Activated T-helper 2 cell treated with anti-CD3 and anti-CD28 coated beads, Interferon-gamma antibody, Interleukin-2, Interleukin-4, amounts not matched to agents 10 μg/mL and 5 μg/mL and 100 μg/mL, durations not matched to agents 14 hours and 24 hours and 36 hours (primary cell): ENCODE measurements at places on chromosomes 1 and 21. TPM values are rescaled to one million over a fixed set of nuclear protein-coding genes. Genes with fewer than 3 reads are reported as not detected.

DNA sequence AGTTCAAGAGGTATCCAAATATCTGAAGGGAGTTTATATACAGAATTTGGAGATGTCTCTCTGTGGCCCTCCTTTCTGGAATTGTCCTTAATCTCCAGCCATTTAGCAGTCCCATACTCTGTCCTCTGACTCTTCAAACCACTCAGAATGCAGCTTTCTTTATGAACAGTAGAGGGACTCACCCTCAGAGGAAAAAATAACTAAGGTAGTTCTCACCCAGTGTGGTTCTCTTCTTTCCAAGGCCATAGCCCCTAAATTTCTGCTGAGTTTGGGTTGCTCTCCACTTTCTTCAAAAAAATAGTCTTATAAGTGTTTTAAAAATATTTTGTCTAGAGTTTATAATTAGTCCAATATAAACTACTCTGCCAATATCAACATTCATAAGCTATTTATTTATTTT is 369.7 kb downstream of the MATN1 start:
- no peak overlapping the region for H3K4me3 ChIP-seq
- no peaks in the 10 kb centered on the region for H3K4me1 ChIP-seq
- H3K27ac ChIP-seq = no peak overlapping the region
- H3K27me3 ChIP-seq = peaks cover 21% of the 10 kb centered on the region

The HHAT gene
- total RNA-seq = 0.43 and 0.57 TPM in 2 replicates

- peaks cover 6% of the 10 kb centered on the region for H3K36me3 ChIP-seq
- peak overlapping the region; percentile 75 for H3K27ac ChIP-seq
- peaks cover 2% of the 10 kb centered on the region for H3K27me3 ChIP-seq
- no peak overlapping the region for H3K4me3 ChIP-seq
Observed at GRCh38 chr1:42962641-42963377, 4.1 kb upstream of the SLC2A1 start.

DNA sequence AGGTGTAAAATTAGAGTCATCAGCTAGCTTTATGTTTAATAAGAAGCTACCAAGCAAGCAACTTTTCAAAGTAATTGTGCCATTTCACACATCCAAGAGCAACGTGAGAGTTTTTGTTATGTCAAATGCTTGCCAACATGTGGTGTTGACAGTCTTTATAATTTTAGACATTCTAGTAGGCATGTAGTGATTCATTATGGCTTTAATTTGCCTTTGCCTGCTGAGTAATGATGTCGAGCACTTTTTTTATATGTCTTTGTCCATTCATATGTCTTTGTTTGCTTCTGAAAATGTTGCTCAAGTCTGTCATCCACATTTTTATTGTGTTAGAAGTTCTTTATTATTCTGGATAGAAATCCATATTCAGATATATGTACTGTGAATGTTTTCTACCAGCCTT is 21.4 kb upstream of the CHIT1 start:
- H3K4me3 ChIP-seq = no peak overlapping the region
- peaks cover 28% of the 10 kb centered on the region for H3K27me3 ChIP-seq
- H3K27ac ChIP-seq = no peak overlapping the region
- no peaks in the 10 kb centered on the region for H3K36me3 ChIP-seq

DNA sequence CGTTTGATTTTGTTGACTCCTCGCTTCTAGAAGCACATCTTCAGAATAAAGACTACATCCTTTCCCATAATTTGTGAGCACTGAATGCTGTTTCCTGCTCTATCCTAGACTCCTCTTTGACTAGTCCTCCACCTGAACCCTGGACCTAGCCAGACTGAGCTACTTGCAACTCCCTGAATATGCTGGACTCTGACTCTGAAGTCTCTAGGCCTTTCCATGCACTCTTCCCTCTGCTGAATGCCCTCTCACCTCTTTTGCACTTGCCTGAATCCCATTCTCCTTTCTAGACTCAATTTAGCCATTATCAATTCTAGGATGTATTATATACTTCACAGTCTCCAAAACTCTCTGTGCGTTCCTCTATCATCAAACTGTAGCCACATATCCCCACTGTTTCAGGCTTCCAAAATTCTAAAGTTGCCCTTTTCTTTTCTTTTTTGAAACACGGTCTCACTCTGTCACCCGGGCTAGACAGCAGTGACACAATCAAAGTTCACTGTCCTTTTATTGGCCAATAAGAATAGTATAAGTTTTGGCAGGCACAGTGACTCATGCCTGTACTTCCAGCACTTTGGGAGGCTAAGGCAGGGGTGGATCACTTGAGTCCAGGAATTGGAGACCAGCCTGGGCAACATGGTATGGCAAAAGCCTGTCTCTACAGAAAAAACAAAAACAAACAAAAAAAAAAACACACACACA is 127.0 kb downstream of the LTN1 start:
- DNase-seq = no peak
- no peaks in the 10 kb centered on the region for H3K4me1 ChIP-seq
- H3K27me3 ChIP-seq = no peaks in the 10 kb centered on the region
- H3K4me3 ChIP-seq = no peak overlapping the region
- H3K27ac ChIP-seq = no peak overlapping the region

DNA sequence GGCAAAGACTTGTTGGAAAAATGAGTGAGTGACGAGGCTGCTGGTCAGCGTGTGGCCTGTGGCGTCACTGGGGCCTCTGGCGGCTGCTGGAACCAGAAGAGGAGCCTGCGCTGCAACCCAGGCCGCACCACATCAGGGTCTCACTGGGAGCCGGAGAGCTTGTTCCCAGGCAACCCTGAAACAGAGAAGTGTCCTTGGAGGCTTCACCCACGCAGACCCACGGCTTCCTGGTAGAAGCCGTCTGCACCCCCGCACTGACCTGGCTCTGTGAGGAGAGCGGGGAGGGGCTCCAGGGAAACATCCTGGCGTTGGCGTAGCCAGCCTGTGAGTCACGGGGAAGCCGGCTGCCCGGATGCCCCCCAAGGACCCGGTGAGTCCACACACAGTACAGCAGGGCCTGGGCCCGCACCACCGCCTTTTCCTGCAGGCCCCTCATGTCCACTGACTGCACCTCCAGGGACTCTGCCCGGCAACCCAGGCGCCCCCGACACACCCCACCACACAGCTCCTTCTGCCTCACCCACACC is 57.4 kb downstream of the COL6A1 start:
- H3K4me3 ChIP-seq = no peak overlapping the region
- H3K4me1 ChIP-seq = no peaks in the 10 kb centered on the region
- H3K27ac ChIP-seq = no peak overlapping the region
- H3K27me3 ChIP-seq = peaks cover 1% of the 10 kb centered on the region
- peak; percentile 2 for DNase-seq

DNA sequence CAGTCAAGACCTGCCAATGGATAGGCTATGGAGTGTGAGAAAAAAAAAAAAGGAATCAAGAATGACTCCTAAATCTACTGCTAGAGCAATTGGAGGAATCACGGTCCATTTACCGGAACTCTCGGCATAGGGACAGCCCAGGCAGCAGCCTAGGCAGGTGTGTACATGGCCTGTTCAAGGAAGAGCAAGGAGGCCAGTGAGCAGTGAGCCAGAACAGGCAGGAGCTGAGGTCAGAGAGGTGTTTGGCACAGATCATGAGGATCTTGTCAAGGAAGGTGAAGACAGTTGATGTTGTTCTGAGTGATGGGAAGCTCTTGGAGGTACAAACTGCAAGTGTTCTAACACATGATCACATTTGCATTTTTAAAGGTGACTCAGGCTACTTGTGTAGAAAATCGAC is 40.6 kb upstream of the HHAT start:
- no peaks in the 10 kb centered on the region for H3K36me3 ChIP-seq
- H3K4me3 ChIP-seq = no peak overlapping the region
- H3K27ac ChIP-seq = no peak overlapping the region
- H3K4me1 ChIP-seq = no peaks in the 10 kb centered on the region
- DNase-seq = no peak

- H3K4me1 ChIP-seq = peaks cover 21% of the 10 kb centered on the region
- H3K36me3 ChIP-seq = peaks cover 5% of the 10 kb centered on the region
- DNase-seq = no peak
- H3K27me3 ChIP-seq = peaks cover 73% of the 10 kb centered on the region
- H3K27ac ChIP-seq = no peak overlapping the region
- no peak overlapping the region for H3K4me3 ChIP-seq
Observed at GRCh38 chr21:41770901-41771624, 4.2 kb upstream of the RIPK4 start.

DNA sequence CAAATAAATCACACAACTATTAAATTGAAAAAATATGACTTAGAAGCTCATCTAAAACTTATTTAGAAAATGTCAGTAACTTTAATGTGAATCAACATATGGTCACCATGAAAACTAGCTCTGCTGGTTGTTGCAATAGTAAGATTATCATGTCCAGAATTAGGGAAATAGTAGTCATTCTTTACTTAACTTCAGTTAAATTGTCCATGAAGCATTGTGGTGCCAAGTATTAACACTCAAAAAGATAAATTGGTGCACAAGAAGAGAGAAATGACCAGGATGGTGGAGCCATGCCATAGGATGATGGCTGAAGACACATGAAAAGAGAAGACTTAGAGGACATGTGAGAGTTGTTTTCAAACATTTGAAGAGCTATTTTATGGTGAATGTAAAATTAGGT is 130.2 kb upstream of the PTGFR start:
- H3K27ac ChIP-seq = no peak overlapping the region
- no peaks in the 10 kb centered on the region for H3K36me3 ChIP-seq
- H3K4me1 ChIP-seq = no peaks in the 10 kb centered on the region
- DNase-seq = no peak
- H3K27me3 ChIP-seq = no peaks in the 10 kb centered on the region
- H3K4me3 ChIP-seq = no peak overlapping the region

DNA sequence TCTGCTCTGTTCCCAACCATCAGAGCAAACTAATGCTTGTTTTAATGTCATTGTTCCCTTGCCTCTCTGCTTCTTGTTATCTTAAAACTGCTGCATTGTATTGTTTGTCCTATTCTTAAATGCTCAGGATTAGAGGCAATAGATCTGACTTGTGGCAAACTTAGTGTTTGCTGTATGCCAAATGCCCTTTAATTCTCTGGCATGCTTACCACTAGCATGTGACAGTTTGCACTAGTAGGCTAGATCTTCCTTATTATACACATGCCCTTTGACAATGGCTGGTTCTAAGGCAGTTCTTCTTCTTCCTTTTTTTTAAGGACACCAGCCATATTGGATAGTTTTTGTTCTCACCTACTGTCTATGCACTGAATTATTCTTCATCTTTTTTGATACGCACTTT is 30.1 kb downstream of the PALMD start:
- H3K36me3 ChIP-seq = no peaks in the 10 kb centered on the region
- H3K27ac ChIP-seq = no peak overlapping the region
- peaks cover 6% of the 10 kb centered on the region for H3K27me3 ChIP-seq
- no peak overlapping the region for H3K4me3 ChIP-seq

DNA sequence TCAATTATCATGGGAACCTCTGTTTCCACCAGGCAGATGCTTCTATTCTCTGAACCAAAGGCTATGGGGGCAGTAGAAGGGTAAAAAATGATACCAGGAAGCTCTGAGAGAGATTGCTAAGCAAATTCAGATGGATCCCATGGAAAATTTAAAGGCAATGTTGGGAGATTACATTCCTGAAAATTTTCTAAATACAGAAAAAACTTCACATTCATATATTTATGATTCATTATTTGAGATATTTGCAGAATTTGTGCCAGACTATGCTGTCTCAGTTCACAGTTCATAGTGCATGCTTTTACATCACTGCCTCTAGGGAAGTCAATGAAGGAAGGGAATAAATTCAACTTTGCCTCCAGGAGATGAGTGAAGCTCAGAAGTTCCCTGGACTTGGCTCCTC is 57.5 kb downstream of the KCNT2 start:
- DNase-seq = no peak
- no peaks in the 10 kb centered on the region for H3K36me3 ChIP-seq
- no peak overlapping the region for H3K4me3 ChIP-seq
- H3K27me3 ChIP-seq = no peaks in the 10 kb centered on the region
- no peaks in the 10 kb centered on the region for H3K4me1 ChIP-seq

DNA sequence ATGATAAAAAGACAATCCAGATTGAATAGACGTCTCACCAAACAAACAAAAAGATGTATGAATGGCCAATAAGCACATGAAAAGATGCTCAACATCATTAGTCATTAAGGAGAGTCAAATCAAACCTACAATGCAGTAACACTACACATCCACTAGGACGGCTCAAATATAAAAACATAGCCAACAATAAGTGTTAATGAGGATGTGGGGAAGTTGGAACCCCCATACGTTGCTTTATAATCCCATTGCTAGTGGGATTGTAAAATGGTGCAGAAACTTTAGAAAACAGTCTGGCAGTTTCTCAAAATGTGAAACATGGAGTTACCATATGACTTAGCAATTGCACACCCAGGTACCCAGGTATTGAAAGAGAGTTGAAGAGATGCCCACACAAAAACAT is 14.7 kb upstream of the IL24 start:
- peaks cover 22% of the 10 kb centered on the region for H3K27me3 ChIP-seq
- H3K4me3 ChIP-seq = no peak overlapping the region
- no peak for DNase-seq

DNA sequence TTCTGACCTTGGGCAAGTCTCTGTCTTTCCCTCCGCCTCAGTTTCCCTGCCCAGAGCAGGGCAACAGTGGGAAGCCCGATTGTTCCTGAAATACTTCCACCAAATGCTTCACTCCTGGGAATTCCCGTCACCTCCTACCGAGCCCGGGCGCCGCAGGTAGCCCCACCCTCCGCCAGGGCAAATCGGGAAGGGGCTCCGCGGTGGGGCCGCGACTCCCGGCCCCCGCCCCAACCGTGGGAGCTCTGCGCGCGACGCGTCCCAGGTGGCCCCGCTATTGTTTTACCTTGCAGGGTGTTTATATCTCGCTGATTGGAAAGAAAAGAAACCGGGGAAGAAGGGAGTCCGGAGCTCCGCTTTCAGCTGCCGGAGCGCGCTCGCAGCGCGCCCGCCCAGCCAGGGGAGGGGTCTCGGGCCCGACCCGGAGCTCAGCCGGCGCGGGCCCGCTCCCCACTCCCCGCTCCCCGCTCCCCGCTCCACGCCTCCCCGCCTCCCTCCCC is 407 bp downstream of the IGSF3 start:
- no peak overlapping the region for H3K27ac ChIP-seq
- peaks cover 13% of the 10 kb centered on the region for H3K4me1 ChIP-seq
- H3K27me3 ChIP-seq = peaks cover 51% of the 10 kb centered on the region
- DNase-seq = no peak
- no peaks in the 10 kb centered on the region for H3K36me3 ChIP-seq

- no peaks in the 10 kb centered on the region for H3K4me1 ChIP-seq
- H3K36me3 ChIP-seq = no peaks in the 10 kb centered on the region
- no peak within 1 kb of the TSS for H3K27ac ChIP-seq
- DNase-seq = no peak
- no peak within 1 kb of the TSS for H3K4me3 ChIP-seq
Observed at GRCh38 chr1:20551945-20552727, at the start of gene FAM43B. Gene FAM43B, plus strand, starts transcription at chr1:20552573. Its CDS starts 401 bp downstream, at chr1:20552974.

- peaks cover 22% of the 10 kb centered on the region for H3K4me1 ChIP-seq
- peaks cover 48% of the 10 kb centered on the region for H3K36me3 ChIP-seq
- H3K27ac ChIP-seq = peak overlapping the region; percentile 20
- H3K4me3 ChIP-seq = peak overlapping the region; percentile 100
Observed at GRCh38 chr1:165696625-165697100, 1.7 kb downstream of the ALDH9A1 start.

DNA sequence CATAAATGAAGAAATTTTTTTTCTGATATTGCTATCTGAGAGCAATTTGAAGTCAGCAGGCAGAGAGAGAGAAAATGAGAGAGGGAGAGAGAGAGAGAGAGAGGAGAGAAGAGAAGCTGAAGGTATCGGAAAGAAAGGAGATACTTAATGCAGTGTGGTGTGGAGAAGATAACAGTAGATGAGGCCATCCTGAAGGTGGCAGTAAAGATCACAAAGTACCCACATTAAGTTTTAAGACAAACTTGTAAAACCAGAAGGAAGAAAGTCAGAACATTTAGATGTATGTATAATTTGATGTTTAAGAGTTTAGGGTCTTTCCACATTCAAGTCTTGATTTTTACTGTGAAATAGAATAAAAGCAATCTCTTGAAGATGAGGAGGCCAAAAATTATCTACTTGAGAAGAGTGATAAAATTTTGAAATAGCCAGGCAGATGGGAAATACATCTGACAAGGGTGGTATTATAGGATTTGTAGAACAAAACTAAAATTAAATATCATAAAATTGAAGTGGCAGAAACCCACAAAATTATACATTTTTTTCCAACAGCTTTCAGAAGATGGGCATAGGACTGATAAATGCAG is 1753.4 kb downstream of the MRPL39 start:
- no peak for DNase-seq
- peaks cover 7% of the 10 kb centered on the region for H3K4me1 ChIP-seq
